ENCODE measurements at places on chromosomes 12 and 14.

- DNase-seq = no peak
Observed at GRCh38 chr14:92906823-92907222, 16.1 kb upstream of the CHGA start.

DNA sequence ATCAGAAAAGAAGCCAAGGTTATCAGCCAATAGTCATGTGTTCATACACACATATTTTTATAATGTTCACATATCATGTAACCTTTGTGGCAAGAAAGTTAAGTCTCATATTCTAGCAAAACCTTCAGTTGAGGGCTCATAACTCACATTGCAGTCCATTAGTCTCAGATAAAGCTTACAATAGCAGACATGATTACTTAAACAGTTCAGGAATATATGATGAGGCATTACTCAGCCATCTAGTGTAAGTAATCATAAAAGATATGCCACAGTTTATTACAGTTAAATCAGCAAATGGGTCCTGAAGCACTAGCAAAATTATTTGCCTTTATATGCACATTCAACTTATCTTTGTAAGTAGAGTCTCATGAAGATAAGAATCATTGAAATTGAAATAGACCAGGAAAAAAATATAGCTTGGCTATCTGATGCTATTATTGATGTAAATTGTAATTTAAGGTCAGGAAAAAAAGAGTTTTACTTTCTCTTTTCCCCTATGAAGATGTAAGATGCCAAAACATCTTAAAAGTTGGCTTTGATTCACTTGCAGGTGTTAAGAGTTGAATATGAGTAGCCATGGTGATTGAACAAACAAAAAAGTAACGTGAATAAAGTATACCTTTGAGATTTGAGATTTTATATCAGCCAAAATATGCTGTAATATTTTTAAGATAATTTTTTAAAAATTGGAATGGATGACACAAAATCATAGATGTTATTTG is 537.0 kb downstream of the SLC6A15 start:
- DNase-seq = no peak

GRCh38 chr14:99432485-99432884 is 48.2 kb downstream of the SETD3 start:
- no peak for DNase-seq

DNA sequence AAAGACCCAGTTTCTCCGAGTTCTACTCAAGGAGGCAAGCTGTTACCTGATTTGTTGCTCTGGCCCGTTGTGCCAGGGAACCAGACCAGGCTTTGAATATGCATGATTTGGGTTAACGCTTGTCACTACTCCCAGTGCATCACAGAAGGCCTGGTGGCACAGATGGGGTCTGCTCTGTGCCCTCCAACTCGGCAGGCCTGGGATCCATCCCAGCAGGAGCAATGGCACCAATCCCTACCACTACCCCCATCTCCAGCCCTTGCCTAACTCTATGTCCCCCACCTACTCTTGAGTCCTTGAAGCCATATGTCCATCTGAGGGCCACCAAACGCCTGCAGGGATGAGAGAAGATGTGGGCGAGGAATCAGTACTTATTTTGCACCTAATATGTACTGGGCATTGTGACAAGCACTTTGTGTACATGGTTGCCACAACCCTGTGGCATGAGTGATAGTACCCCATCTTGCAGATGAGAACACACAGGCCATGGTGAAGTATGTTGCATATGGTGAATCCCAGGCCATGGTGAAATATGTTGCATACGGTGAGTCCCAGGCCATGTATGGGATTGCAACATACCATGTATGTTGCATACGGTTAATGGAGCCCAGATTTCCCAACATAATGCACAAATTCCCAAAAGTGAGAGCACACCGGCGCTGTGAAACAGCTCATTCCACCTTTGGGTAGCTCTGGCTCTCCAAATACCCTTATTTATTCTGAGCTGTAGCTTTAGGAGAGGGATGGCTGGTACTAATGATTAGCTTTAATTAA is 102.7 kb downstream of the NTF3 start:
- DNase-seq = no peak

- DNase-seq = no peak
Observed at GRCh38 chr14:105466531-105467248, 7.9 kb upstream of the CRIP2 start.

GRCh38 chr14:104334424-104335161 is 196.2 kb downstream of the KIF26A start:
- DNase-seq = no peak

GRCh38 chr12:7834701-7835100 is 38.0 kb downstream of the SLC2A14 start:
- DNase-seq = no peak

DNA sequence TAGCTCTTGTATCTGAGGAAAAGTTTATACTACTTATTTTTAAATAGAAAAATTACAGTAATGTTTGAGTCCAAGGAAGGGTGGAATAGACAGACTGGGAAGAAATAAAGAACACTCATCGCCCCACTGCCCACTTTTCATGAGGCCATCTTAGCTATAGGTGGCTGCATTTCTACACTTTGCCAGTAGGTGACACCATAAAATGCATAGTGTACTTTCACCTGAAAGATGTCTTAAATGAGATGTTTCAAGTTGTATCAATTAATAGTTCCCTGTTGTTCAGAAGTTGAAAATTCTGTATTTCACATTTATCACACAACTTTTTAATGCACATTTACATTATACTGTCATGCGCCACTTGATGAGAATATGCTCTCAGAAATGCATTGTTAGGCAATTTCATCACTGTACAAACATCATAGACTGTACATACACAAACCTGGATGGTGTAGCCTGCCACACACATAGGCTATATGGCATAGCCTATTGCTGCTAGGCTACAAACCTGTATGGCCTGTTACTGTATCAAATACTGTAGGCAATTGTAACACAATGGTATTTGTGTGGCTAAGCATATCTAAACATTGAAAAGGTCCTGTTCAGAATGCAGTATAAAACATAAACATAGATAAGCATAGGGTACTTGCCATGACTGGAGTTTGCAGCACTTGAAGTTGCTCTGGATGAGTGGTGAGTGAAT is 27.6 kb downstream of the PMCH start:
- DNase-seq = no peak

DNA sequence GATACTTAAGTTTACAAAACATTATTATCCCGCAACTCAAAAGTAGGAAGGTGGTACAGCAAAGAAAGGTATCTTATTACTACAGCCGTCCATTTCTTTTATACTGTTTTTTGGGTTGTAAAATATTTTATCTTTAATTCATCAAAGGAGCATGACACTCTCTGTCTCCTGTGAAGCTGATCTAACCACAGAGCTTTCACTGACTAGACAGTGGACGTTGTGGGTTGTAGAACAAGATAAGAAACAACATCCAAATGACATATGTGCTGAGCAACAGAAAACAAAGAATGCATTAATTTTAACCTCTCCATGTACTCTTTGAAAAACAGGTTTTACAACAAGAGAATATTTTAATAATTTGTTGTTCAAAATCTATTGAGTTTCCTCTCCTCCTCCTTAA is 195.9 kb upstream of the FBXO33 start:
- DNase-seq = no peak

All from activated naive CD4-positive, alpha-beta T cell (primary cell).